Dermis blood vessel endothelial cell (primary cell): ENCODE measurements at places on chromosomes 2 and 18. TPM values are rescaled to one million over a fixed set of nuclear protein-coding genes. Genes with fewer than 3 reads are reported as not detected.

The LRRFIP1 gene
- 198 and 305 TPM in 2 replicates for total RNA-seq

The LTBP1 gene
- total RNA-seq, result 37.9 and 148 TPM in 2 replicates

The CHRNA1 gene
- total RNA-seq, result 0.51 TPM in 2 replicates

The STK17B gene
- 12.3 and 19.7 TPM in 2 replicates for total RNA-seq

The NCKAP5 gene
- total RNA-seq, result under 0.01 and 0.05 TPM in 2 replicates

The ANKAR gene
- 4.8 and 6.8 TPM in 2 replicates for total RNA-seq

The LYPD6 gene
- total RNA-seq, result 9.4 and 14.1 TPM in 2 replicates

The VWC2L gene
- not detected in 2 replicates for total RNA-seq

The ATOH8 gene
- total RNA-seq, result 42.3 and 58.4 TPM in 2 replicates

The FSIP2 gene
- 0.05 and 0.17 TPM in 2 replicates for total RNA-seq

The DSG1 gene
- not detected in 2 replicates for total RNA-seq

GRCh38 chr2:74461187-74462053 is 3.2 kb downstream of the WBP1 start:
- DNase-seq, result no peak

GRCh38 chr2:62904344-62904743 is 146.3 kb upstream of the OTX1 start:
- DNase-seq, result no peak

GRCh38 chr2:217392930-217393584 is 533.2 kb upstream of the TNP1 start:
- DNase-seq, result no peak

DNA sequence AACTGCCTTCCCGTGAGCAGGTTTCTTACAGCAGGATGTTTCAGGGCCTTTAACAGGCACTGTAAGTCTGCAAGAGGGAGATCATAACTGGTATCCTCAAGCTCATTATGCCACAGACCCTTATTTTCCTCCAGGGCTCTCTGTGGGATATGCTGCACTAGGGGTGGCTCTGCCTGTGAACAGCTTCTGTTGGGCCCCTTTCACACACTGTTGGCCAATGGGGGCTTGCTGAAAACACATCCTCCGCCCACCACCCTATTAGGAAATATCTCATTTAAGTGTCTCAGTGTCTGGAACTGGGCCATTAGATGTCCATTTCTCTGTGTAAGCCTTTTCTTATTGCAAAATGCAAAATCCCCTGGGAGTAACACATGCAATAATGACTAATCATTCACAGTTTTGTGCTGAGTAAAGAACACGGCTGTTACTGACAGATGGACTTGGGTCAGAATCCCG is 414.3 kb upstream of the HS6ST1 start:
- no peak for DNase-seq

DNA sequence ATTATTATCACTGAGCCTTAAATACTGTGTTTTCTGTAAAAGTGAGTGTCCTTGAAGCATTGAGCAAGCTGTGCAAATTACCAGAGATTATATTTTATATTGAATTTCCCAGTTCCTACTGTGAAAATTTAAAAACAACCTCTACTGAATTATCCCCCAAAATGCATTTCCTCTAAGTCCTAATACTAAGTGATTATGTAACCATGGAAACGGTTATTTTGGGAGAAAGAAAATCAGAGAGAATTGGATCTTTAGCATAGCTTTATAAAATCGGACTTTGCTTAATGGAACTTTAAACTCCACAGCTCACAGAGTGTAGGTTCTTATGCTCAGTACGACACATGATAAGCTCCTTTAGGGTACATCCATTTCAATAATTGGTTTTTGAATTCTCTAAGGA is 19.3 kb upstream of the CHMP1B start:
- no peak for DNase-seq

DNA sequence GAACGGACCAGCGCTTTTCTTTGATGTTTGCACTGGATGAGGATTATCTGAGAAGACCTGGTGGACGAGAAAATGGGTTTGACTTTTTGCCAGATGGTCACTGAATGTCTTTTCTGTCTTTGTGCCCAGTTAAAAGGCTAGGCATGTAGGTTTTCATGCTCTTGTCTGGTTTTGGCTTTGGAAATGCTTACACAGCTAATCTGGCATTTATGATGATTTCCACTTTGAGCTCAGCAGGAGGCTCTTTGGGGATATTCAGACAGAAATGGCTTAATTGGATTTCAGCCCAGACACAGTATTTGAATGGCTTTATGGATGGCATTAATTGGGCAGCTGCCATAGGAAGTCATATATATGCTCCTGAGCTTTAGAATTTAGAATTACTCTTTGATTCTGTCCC is 59.6 kb downstream of the NCK2 start:
- DNase-seq, result no peak

- no peak for DNase-seq
These were observed 313.5 kb downstream of the RPRM start for GRCh38 chr2:153165021-153165420.

DNA sequence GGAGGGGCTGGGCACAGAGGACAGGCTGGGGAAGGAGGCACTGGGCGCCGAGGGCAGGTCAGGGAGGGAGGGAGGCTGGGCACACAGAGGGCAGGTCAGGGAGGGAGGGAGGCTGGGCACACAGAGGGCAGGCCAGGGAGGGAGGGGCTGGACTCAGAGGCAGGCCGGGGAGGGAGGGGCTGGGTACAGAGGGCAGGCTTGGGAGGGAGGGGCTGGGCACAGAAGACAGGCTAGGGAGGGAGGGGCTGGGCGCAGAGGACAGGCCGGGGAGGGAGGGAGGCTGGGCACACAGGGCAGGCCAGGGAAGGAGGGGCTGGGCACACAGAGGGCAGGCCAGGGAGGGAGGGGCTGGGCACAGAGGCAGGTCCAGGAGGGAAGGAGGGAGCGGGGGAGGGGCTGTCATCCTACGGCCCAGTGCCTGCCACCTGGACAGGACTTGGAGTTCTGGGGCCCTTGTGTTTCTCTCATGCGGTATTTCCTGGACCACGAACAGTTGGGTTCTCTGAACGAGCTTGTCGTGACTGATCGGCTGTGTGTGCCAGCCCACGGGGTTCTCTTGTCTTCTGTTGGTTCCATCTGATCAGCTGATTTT is 46.7 kb upstream of the KCNG2 start:
- no peak for DNase-seq

GRCh38 chr2:79370976-79371538 is 141.8 kb upstream of the CTNNA2 start:
- DNase-seq, result no peak

DNA sequence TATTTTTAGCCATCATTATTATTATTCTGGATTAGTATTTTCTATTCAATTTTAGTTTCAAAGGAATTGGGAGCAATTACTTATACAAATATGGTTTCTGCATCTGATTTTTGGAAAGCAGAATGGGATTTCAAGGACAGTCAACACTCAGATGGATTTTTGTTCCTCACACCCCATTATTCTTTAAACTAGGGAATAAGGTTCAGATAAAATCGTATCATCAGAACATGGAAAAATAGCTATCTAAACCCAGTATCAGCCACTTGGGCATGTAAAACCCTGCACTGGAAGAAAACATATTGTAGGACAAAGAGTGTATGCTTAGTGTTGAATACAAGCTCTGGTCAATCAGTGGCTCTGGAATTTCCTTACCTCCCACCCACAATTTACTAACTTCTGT is 452.5 kb downstream of the ZNF516 start:
- no peak for DNase-seq

- DNase-seq, result no peak
These were observed 25.5 kb downstream of the LNPK start for GRCh38 chr2:175976391-175977157.
